Activated naive CD8-positive, alpha-beta T cell treated with anti-CD3 and anti-CD28 coated beads, Interleukin-2, amount 10 ng/mL, durations not matched to agents 7 days and 5 days (primary cell): ENCODE measurements at places on chromosomes 16 and 17. TPM values are rescaled to one million over a fixed set of nuclear protein-coding genes. Genes with fewer than 3 reads are reported as not detected.

DNA sequence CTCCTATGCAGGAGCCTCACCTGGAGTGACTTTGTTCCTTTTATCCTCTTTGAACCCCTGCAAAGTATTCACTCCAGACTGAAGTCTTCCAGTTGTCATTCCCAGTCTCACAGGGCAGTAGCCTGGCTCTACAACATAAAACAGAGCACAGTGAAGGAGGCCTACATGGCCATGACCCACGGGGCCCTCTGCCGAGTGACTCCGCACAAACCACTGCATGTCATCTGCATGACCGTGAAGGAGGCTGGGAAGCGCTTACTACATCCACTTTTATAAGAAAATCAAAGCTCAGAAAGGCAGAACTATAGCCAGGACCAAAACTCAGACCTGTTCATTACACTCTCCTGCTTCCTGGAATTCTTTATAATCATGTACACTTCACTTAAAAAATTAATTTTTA lies 42.5 kb downstream of the BRD7 start:
- H3K27me3 ChIP-seq: no peaks in the 10 kb centered on the region
- H3K4me1 ChIP-seq: peaks cover 29% of the 10 kb centered on the region
- H3K36me3 ChIP-seq: peaks cover 28% of the 10 kb centered on the region
- H3K4me3 ChIP-seq: no peak overlapping the region
- no peak overlapping the region for H3K27ac ChIP-seq

DNA sequence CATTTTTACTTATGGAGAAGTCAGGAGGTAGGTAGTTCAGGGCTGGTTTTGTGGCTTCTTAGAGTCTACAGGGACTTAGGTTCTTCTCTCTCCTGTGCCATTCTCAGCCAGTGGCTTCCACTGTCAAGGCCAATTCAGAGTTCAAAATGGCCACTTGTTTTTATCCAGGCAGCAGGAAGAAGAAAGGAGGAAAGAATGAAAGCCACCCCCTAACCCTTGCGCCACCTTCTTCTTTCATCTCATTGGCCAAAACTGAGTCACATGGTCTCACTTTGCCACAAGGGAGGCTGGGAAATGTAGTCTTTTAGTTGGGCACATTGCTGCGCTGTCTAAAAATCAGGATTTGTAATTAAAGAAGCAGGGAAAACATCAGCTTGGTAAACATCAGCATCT lies 60.8 kb upstream of the MED9 start:
- peaks cover 3% of the 10 kb centered on the region for H3K36me3 ChIP-seq
- peaks cover 24% of the 10 kb centered on the region for H3K4me1 ChIP-seq
- peak overlapping the region; percentile 69 for H3K27ac ChIP-seq
- no peak overlapping the region for H3K4me3 ChIP-seq
- no peak for DNase-seq

DNA sequence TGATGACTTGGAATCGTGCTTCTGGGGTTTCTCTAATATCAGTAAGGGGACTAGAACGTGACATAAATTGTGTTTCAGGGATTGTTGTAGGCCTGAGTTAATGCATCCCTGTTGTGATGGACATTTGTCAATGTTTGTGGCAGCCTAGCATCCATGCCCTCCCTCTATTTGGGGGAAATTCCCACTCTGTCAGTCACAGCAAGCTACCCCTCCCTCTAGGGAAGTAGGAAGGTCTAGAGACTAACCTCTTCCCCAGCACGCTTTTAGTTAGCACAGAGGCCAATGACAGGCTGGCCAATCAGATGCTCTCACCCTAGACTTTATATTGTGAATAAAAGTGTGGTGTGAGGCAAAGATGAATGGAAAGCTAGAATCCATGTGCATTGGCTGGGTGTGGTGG lies 32.4 kb upstream of the NF1 start:
- H3K27ac ChIP-seq: no peak overlapping the region
- H3K4me1 ChIP-seq: no peaks in the 10 kb centered on the region
- no peak for DNase-seq
- H3K4me3 ChIP-seq: no peak overlapping the region
- H3K36me3 ChIP-seq: no peaks in the 10 kb centered on the region
- peaks cover 11% of the 10 kb centered on the region for H3K27me3 ChIP-seq

DNA sequence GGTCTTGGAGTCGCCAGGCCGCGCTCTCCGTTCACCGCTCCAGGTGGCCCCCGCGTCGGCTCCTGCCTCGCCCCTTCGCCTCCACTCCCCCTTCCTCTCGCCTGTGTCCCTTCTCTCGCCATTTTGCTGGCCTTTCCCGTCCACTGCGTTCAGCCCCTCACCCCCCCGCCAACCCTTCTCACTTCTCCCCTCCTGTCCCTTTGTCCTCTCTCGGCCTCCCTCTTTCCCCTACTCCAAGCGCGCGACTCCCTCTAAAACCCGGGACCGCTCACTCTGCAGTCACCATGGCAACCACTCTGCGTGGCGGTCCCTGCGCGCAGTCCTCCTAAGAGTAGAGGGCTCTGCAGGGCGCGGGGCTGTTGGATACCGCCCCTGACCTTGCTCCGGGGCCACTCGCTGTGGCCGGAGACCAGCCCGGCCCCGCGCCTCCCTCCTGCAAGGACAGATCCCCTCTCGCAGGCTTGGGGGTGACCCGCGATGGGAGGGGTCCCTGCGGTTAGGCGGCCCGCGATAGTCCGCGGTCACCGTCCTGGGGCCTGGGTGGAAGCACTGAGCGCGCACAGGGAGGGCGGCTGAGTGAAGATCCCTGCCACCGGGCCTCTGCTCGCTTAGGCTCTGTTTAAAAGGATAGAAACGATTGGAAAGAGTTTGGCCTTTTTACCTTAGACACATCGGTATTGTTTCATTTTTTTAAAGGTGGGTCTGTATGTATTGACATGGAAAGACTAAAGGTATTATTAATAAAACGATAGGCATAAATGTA lies 454 bp downstream of the CCDC40 start:
- peak overlapping the region; percentile 93 for H3K4me3 ChIP-seq
- no peaks in the 10 kb centered on the region for H3K36me3 ChIP-seq
- peak overlapping the region; percentile 69 for H3K27ac ChIP-seq
- peak; percentile 42 for DNase-seq

GRCh38 chr17:32520737-32521404 lies 34.1 kb downstream of the CDK5R1 start:
- peaks cover 68% of the 10 kb centered on the region for H3K4me1 ChIP-seq
- peak overlapping the region; percentile 81 for H3K4me3 ChIP-seq
- peak overlapping the region; percentile 87 for H3K27ac ChIP-seq
- DNase-seq: no peak
- H3K36me3 ChIP-seq: peaks cover 5% of the 10 kb centered on the region
- H3K27me3 ChIP-seq: no peaks in the 10 kb centered on the region

GRCh38 chr17:76532072-76532651 lies 5.3 kb downstream of the CYGB start:
- H3K27ac ChIP-seq: no peak overlapping the region
- H3K4me3 ChIP-seq: no peak overlapping the region
- peaks cover 16% of the 10 kb centered on the region for H3K27me3 ChIP-seq
- no peak for DNase-seq
- peaks cover 11% of the 10 kb centered on the region for H3K4me1 ChIP-seq

DNA sequence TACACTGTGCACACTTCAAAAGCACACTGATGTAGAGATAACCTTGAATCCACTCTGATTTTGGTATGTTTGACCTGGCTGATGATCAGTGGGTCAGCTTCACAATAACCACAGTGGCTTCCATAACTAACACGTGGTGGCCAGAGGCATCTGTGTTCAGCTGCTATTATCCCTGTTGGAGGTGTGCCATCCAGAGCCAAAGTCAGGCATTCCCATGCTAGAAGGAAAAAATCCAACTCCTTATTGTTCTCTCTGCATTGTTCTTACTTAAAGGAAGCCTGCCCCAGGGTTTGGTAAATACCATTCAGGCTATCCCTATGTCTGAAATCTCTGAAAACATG lies 127.3 kb upstream of the MON1B start:
- H3K4me3 ChIP-seq: no peak overlapping the region
- no peaks in the 10 kb centered on the region for H3K4me1 ChIP-seq
- DNase-seq: no peak

- peaks cover 58% of the 10 kb centered on the region for H3K4me1 ChIP-seq
- DNase-seq: no peak
- peak overlapping the region; percentile 20 for H3K27ac ChIP-seq
- H3K27me3 ChIP-seq: no peaks in the 10 kb centered on the region
- H3K36me3 ChIP-seq: peaks cover 18% of the 10 kb centered on the region
Observed at GRCh38 chr17:75335315-75335714, 46.1 kb upstream of the SLC25A19 start.

- no peak overlapping the region for H3K4me3 ChIP-seq
- no peaks in the 10 kb centered on the region for H3K27me3 ChIP-seq
- no peaks in the 10 kb centered on the region for H3K4me1 ChIP-seq
- H3K27ac ChIP-seq: no peak overlapping the region
- no peak for DNase-seq
- no peaks in the 10 kb centered on the region for H3K36me3 ChIP-seq
Observed at GRCh38 chr17:16461606-16461866, 30.5 kb downstream of the LRRC75A start.

GRCh38 chr16:84292011-84292410 lies 2.7 kb upstream of the WFDC1 start:
- DNase-seq: no peak
- no peak overlapping the region for H3K27ac ChIP-seq
- peaks cover 44% of the 10 kb centered on the region for H3K27me3 ChIP-seq
- H3K4me1 ChIP-seq: peaks cover 8% of the 10 kb centered on the region
- H3K4me3 ChIP-seq: no peak overlapping the region

GRCh38 chr16:1929578-1930337 lies 11.5 kb upstream of the HS3ST6 start:
- peaks cover 11% of the 10 kb centered on the region for H3K27me3 ChIP-seq
- DNase-seq: peak; percentile 99
- no peaks in the 10 kb centered on the region for H3K36me3 ChIP-seq
- peak overlapping the region; percentile 56 for H3K4me3 ChIP-seq
- H3K27ac ChIP-seq: no peak overlapping the region
- peaks cover 2% of the 10 kb centered on the region for H3K4me1 ChIP-seq

Gene OTOP3
- not detected for total RNA-seq

Gene KCNJ18
- total RNA-seq: not detected

Gene NTN1
- 0.09 TPM for total RNA-seq

Gene PITPNM3
- 0.77 TPM for total RNA-seq

Gene CCDC200
- total RNA-seq: 0.45 TPM
